Naive thymus-derived CD8-positive, alpha-beta T cell (primary cell): ENCODE measurements at places on chromosomes 11 and 22.

DNA sequence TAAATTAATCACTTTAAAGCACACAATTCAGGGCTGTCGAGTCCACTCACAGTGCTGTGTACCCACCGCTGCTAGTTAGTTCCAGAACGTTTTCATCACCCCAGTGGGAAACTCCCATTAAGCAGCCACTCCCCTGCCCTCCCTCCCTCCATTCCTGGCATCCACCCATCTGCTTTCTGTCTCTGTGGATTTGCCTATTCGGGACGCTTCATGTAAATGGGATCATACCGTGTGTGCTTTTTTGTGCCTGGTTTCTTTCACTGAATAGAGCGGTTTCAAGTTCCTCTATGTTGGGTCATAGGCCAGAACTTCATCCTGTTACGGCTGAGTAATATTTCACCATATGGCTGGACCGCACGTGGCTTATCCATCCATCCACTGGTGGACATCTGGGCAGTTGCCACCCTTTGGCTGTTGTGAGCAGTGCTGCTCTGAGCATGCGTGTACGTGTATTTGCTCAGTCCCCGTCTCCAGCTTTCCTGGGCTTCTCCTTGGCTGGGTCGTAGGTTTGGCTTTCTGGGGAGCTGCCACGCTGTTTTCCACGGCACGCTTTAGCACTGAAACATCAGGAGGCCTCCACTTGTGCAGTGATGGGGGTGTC is 30.1 kb downstream of the ARHGAP8 start:
- no peak for DNase-seq

DNA sequence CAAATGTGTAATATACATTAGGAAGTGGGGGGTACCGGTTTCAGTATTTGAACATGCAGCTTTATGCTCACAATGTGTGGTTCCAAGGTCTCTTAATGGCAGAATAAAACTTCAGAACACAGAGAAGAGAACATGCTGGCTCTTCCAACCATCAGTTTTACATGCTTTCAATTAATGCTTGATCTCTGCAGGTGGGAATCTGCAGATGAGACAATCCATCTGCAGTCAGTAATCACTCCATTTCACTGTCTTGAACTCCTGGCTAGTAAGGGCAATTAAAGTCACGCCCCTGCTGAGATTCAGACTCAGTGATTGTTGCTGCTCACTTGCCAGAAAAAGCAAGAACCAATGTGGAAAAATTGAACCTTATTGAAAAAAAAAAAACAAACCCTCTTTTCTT is 945.7 kb downstream of the DLG2 start:
- no peak for DNase-seq

DNA sequence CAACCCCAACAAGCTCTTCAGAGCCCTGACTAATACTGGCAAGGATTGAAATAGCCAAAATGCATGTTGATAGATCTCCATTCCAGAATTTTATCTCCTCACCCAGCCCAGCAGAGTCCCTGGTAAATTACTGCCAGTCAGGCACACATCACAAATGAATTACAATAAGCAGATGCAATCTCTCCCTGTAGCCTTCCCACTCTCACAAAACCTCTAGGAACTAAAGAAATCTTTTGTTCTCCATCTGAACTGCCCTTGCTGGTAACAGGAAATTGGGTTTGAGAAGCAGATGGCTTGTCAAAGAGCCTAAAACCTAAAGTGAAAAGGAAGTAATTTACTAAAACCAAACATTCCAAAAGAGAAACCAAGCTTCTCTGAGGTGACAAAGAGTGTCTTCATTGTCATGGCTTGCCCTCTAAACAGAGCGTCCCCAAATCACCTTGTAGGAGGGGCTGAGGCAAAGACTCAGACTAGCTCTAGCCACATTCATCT is 59.5 kb downstream of the FAM168A start:
- DNase-seq, result no peak

DNA sequence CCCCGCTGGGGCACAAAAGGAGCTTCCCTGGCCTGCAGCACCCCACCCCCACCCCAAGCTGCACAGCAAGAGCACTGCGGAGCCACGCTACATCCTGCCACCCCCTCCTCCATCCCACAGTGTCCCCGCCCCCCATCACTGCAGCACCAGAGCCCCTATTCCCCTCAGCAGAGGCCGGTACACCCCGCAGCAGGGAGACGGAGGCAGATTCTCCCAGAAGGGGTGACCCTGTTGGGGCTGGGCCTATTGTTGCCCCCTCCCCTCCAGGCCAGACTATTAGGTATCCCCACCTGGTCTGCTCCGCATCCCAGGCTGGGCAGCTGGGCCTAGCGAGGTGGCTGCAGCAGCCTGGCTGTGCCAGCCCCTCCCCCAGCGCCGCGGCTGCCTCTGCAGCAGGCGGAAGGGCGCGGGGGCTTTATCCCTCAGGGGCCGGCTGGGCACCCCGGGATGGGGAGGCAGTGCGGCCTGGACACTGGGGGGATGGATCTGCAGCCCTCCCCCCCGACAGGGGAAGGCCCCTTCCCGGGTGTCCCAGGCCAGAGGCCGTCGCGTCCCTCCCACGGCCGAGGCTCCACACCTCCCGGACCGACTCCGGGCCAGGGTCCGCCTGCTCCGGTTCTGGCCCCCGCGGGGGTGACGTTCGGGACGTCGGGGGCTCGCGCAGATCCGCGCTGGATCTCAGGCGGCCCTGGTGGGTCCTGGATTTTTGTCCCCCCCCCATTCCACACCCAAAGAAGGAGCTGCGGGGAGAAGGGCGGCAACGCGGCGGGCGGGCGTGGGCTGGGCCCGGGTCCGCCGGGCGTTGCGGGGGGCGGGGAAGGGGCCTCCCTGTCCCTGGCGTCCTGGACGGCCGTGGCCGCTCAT is 943 bp downstream of the DUSP8 start:
- peak; percentile 43 for DNase-seq

- DNase-seq, result peak; percentile 56
Measured at GRCh38 chr22:31272522-31273446, 19.5 kb downstream of the PIK3IP1 start.

DNA sequence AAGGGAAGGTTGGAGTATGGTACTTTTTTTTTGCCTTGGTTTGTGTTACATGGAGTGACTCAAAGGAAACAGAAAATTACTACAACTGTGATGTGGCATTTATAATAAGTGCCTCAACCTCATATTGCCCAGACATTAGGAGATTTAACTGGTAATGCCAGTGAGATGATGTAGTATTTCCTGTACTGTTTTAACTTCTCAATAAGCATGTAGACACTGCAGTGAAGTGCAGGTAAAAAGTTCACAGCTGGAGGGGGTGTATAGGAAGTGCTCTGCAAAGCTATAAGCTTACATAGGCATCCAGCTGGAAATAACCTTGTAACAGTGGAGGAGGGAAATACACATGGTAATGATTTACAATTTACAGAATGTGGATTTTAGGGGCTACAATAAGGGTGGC is 138.2 kb upstream of the MTMR2 start:
- DNase-seq, result no peak

- DNase-seq, result no peak
Measured at GRCh38 chr11:28834877-28835276, 726.7 kb downstream of the METTL15 start.

GRCh38 chr22:44624689-44625420 is 77.1 kb upstream of the PRR5 start:
- no peak for DNase-seq

- DNase-seq, result no peak
Measured at GRCh38 chr11:22432291-22433093, 94.3 kb downstream of the SLC17A6 start.

- no peak for DNase-seq
Measured at GRCh38 chr11:123308077-123308476, 113.0 kb upstream of the CLMP start.

DNA sequence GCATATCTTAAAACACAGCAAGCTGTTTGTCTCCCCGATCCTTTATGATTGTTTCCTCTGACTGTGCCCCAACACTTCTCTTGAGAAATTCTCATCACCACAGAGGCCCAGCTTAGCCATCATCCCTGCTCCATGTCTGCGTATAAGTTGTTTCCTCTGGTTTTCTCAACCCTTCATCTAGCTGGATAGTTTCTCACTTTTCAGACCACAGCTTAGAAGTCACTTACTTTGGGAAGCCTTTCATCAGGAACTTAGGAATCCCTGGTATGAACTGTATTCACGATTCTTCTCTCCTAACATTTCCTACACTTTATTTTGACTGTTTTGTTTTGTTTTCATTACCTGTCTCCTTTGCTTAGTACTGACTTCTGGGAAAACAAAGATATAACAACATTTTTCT is 295.2 kb downstream of the GUCY1A2 start:
- no peak for DNase-seq

DNA sequence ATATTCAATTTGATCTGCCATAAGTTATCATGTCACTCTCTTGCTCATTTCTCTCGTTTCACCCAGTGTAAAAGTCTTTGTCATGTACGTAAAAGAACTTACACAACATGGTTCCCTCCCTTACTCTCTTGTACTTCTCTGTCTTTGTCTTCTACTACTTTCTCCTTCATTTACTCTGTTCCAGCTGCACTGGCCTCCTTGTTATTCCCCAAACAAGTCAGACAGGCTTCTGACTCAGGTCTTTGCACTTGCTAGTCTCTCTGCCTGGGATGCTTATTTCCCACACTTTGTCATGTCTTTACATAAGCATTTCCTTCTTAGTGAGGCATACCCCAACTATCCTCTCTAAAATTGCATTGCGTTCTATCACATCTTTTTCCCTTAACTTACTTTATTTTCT is 117.3 kb downstream of the CYP2R1 start:
- DNase-seq, result no peak

- no peak for DNase-seq
Measured at GRCh38 chr11:128509621-128510389, 77.6 kb downstream of the ETS1 start.

- no peak for DNase-seq
Measured at GRCh38 chr11:8354622-8355415, 91.1 kb upstream of the LMO1 start.

- DNase-seq, result no peak
Measured at GRCh38 chr11:27945348-27945747, 162.6 kb downstream of the KIF18A start.

GRCh38 chr11:121757480-121758125 is 304.8 kb upstream of the SORL1-AS1 start:
- DNase-seq, result no peak

- DNase-seq, result peak; percentile 19
Measured at GRCh38 chr22:46373921-46374662, 38.6 kb downstream of the TRMU start.

GRCh38 chr11:14451825-14452224 is 47.8 kb downstream of the COPB1 start:
- DNase-seq, result no peak

- no peak for DNase-seq
Measured at GRCh38 chr11:76656571-76657081, 13.9 kb downstream of the LRRC32 start.

DNA sequence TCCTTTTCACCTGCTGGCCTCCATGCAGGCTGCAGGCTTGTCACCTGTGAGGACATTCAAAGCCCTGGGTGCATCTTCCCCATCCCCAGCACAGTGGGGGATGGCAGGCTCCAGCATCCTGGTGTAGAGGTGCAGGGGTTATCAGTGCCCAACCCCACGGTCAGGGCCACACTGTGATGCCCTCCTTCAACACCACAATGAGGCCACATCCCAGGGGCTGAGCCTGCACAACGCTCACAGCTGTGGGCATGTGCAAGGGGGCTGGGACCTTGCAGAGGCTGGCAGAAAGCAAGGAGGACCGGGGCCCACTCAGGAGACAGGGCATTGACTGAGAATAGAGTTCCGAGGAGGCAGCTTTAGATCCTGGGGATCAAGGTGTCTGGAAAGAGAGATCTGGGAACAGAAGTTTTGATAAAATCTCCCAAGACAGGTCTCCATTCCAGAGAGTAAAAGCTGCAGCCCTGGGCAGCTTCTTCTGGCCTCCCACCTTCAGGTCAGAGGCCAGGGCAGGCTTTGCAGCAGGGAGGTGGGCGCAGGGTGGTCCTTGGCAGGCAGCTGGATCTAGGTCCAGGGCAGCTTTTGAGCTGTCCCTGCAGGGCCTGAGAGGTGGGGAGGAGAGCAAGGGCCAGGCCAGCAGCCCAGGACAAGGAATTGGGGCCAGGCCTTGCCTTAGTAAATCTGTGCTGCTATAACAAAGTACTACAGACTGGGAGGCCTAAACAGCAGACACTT is 250.8 kb upstream of the B3GAT1 start:
- no peak for DNase-seq

DNA sequence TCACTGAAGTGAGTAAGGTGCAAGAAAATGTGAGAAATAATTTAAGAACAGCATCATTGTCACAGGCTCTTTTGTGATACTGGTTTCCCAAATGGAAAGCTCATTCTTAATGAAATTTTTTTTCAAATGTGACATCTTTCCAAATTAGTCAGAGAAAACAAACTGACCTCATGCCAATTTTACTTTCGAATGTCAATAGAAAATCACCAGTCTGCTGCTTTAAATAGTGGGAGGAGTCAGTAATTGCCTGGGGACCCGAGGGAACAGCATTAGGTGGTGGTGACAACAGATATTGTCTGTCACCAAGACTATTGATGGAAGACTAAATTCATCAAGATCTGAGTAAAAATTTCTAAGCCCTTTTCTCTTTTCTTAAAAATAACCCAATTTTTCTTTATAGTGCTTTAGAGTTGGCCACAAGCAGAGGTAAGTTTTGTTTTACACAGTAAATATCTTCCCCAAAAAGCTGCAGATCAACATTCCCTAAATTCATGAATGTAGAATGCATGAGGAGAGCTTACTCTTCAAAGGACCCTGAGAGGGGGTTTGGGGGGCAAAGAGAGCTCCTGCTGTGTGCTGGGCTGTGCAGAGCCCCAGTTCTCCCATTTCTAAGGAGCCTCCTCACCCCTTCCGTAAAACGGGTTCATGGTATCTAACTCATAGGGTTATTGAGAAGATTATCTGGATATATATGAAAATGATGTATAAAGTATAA is 95.1 kb downstream of the PIWIL4 start:
- no peak for DNase-seq

GRCh38 chr11:57735619-57736298 is 5.5 kb upstream of the SELENOH start:
- DNase-seq, result no peak

GRCh38 chr11:73100578-73100977 is 41.5 kb downstream of the FCHSD2 start:
- DNase-seq, result no peak
